Left lung (tissue), 14 donors: ENCODE measurements at places on chromosomes 6 and 20. TPM values are rescaled to one million over a fixed set of nuclear protein-coding genes. Genes with fewer than 3 reads are reported as not detected.

The PNPLA1 gene
- 0.11 TPM for polyA plus RNA-seq

The ZBTB12 gene
- 20.7 TPM for polyA plus RNA-seq

The OXT gene
- polyA plus RNA-seq: not detected

GRCh38 chr6:137975188-137975940, 108.3 kb downstream of the TNFAIP3 start:
- no peak for DNase-seq

DNA sequence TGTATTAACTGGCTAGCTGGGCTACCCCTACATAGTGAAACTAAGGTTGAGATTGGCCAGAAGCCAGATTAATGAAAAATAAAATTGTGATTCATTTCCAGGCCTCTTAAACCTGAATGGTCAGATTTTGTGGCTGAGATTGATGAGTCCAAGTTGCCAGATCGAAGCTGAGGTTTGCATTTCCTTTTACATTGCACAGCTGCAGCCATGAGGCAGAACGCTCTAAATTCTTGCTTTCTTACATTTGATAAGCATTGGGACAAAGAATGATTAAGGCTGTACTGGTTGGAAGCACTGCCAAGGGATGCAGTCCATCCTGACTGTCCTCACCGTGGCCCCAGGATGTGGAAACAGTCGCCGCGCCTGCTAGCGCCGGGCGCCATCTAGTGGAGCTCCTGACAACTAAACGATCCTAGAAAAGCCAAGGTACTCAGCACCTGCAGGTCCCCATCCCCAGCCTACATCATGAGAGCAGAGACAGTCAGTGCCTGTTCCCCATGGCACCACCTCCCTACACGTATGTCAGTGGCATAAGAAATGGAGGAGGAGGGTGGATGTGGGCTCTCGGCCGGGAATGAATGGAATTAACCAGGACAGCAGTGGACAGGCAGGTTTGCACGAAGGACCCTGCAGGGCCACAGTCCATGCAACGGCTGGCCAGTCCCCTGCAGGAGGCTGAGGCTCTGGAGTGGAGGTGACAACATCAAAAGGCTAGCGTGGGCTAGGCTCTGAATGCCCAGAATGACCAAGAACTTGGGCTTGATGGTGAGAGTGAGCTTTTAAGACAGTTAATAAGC, 19.0 kb downstream of the PXDC1 start:
- DNase-seq: peak; percentile 91

DNA sequence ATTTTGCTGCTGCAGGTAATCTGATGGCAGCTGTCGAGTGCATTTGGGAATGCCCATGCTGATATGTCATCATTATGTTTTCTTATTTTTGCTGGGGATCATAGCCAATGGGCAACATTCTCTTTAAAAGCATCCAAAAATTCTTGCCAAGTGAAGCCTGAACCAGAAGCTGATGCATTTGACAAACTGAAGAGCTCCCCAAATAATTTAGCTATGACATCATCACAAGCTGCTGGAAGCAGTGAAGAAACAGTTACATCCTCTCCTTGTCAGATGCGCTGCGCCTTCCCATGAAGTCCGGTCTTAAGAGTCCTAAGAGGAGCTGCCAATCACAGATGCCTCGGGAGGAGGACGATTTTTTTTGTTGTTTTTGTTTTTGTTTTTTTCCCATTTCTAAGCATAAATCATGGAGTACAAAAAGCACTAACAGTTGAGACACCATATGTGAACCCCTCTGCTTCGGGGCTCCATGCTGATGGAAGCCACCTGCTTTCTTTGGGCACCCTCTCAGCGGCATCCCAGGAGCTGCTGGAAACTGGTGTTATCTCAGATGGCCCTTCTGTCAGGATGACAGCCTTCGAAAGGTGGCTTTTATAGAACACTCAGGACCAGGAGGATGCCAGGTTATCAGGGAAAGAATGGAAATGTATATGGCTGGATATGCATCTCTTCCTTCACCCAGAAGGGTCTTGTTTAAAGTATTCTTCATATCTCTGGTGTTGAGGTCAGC, 56.1 kb upstream of the FOXQ1 start:
- peak; percentile 8 for DNase-seq

- DNase-seq: no peak
Observed at GRCh38 chr6:80179695-80180094, 73.2 kb downstream of the BCKDHB start.

DNA sequence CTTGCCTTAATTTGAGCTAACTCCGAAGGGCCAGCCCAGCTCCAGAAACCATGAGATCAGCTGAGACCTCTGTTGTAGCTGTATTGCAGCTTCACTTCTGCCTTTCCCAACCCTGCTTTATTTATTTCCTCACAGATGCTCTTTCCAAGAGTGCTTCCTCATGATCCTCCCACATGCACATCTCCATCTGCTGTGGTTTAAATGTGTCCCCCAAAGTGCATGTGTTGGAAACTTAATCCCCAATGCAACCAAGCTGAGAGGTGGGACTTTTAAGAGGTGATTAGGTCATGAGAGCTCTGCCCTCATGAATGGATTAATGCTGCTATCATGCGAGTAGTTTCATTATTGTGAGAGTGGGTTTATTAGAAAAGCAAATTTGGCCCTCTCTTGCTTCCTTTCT, 164.4 kb upstream of the TAB2 start:
- no peak for DNase-seq

GRCh38 chr6:11688425-11688709, 90.2 kb downstream of the ADTRP start:
- no peak for DNase-seq

DNA sequence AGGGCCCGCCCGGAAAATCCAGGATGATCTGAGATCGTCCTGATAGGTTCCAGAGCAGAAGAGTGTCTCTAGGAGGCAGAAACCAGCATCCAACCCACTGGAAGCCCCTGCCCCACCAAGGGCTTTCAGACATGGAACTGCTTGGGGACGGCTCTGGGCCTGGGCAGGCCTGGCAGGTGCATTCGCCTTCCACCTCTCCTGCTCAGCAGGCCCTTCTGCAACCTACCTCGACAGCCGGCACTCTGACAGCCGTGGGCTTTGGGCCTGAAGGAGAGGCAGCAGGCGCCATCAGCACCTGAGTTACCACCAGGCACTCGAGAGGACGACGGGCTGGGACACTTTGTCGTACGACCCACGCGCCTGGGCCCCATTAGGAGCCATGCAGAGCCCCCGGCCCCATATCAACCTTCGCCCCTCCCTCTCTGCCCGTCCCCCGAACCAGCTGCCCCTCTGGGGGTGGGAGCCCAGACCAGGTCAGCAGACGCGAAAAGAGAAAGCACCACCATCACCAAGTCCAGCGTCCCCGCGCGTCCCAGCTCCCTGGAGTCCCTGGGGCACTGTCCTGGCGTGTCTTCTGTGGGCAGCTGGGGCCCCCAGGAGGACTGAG, 44.6 kb downstream of the KCNQ2 start:
- DNase-seq: no peak

DNA sequence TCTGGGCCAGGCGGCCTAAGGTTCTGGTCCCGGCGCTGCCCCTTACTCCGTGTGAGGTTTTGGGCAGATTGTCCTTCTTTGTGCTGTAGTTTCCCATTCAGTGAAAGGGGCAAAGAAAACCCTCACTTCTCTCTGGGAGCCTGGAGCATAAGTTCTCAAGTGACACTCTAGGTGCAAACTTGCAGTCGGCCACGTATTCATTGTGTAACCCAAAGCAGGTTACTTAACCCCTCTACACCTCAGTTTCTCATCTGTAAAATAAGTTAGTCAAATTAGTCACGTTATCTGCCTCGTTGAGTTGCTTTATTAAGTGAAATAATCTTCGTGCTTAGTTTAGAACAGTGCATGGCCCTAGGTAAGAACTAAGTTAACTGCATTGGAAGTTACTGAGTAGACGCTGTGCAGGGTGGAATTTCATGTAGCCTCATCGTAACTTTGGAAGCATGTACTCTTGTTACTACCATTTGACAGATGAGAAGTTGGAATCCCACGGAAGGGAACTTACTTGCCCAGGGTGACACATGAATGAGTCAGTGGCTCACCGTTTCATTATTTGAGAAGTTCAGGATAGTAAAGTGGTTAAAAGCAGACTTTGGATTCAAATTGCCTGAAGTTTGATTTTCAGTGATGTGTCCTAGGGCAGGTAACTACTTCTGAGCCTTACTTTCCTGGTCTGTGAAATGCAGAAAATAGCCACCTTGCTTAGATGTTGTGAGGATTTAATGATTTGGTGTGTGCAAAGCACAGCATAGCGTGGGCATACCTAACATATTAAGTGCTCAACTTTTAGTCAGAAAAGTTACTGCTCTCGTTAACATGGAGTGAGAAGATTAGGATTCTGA, 556 bp upstream of the MROH8 start:
- DNase-seq: no peak

GRCh38 chr20:43749734-43750294, 23.0 kb upstream of the GTSF1L start:
- DNase-seq: peak; percentile 35

DNA sequence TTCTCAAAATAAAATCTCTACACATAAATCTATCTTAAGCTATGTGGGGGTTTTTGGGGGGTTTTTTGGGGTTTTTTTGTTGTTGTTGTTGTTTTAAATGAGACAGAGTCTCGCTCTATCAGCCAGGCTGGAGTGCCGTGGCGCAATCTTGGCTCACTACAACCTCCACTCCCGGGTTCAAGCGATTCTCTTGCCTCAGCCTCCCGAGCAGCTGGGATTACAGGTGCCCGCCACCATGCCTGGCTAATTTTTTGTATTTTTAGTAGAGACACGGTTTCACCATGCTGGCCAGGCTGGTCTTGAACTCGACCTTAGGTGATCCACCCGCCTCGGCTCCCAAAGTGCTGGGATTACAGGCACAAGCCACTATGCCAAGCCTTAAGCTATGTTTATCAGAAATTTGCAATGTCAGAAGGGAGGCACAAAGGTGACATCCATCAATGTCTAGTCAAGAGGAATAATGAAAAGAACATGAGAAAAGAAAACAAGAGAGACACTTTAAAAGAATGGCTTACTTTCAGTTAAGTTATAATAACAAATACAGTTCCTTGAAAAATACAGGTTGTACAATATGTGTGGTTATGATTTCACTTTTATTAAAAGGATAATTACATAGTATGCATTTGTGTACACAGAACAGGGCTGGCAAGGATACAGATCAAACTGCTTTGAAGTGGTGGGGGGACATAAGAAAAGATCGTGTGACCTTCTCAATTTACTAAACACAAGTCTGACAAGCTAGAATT, 28.6 kb downstream of the SLC23A2 start:
- DNase-seq: no peak
